T-helper 2 cell treated with Interferon-gamma antibody and Interleukin-4, amounts not matched to agents 5 μg/mL and 100 μg/mL, for 36 hours (primary cell): ENCODE measurements at places on chromosomes 6 and 20.
A peak's percentile ranks its signal among the peaks of the same experiment; 100 is the strongest.

GRCh38 chr6:3235486-3235885 is 8.0 kb upstream of the TUBB2B start:
- DNase-seq, result no peak

- no peak for DNase-seq
These were observed 21.0 kb upstream of the IFNGR1 start for GRCh38 chr6:137240168-137240567.

GRCh38 chr6:129273161-129273560 is 390.2 kb downstream of the LAMA2 start:
- no peak for DNase-seq

DNA sequence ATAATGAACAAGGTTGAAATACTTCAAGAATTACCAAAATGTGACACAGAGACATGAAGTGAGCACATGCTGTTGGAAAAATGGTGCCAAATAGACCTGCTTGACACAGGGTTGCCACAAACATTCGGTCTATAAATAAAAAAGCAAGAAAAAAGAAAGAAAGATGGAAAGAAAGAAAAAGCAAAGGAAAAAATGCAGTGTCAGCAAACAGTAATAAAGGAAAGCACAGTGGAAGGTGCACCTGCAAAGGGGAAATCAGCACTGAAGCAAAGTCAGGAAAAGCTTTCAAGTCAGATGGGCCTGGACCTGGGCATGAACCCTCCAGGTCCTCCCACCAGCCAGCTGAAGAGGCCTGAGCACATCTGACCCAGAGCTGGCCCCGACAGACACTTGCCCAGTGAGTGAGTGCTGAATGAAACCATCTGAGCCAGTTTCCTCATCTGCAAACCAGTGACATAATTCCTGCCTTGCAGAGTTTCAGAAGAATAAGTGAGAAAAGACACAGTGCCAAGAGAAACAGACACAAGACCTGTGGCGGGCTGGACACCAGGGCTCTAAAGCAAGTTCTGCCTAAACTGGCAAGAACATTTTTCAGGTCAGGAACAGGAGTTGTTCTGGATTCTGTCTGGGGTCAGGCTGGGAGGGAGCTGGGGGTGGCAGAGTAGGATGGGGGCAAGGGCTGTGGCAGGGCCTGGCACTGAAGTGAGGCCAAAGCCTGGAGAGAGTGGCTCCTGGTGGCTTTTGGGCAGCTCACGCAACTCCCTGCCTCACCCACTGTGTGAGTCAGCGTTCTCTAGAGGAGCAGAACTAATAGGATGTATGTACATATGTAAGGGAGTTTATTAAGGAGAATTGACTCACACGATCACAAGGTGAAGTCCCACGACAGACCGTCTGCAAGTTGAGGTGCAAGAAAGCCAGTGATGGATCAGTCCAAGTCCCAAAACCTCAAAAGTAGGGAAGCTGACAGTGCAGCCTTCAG is 23.9 kb upstream of the MICB start:
- no peak for DNase-seq

- no peak for DNase-seq
These were observed 2.9 kb downstream of the C6orf141 start for GRCh38 chr6:49553384-49553783.

DNA sequence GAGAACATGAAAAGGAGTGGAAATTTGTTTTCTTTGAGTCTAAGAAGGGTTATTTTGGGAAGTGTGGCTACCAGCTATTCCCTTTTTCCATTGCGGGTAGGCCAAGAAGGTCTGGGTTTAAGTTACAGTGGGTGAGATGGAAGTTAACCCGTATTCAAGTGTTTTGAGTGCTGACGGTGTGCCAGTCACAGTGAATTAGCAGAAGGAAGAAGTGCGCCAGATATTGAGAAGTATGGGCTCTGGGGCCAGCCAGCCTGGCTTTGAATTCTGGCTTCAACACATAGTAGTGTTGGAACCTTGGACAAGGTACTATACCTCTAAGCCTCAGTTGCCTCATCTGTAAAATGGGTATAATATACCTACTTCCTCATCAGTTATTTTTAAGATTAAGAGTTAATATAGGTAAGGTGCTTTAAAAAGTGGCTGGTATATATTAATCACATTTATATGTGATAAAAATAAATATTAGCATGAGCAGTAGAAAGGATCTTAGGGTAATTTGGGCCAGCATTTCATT is 16.3 kb downstream of the ZNF76 start:
- no peak for DNase-seq

DNA sequence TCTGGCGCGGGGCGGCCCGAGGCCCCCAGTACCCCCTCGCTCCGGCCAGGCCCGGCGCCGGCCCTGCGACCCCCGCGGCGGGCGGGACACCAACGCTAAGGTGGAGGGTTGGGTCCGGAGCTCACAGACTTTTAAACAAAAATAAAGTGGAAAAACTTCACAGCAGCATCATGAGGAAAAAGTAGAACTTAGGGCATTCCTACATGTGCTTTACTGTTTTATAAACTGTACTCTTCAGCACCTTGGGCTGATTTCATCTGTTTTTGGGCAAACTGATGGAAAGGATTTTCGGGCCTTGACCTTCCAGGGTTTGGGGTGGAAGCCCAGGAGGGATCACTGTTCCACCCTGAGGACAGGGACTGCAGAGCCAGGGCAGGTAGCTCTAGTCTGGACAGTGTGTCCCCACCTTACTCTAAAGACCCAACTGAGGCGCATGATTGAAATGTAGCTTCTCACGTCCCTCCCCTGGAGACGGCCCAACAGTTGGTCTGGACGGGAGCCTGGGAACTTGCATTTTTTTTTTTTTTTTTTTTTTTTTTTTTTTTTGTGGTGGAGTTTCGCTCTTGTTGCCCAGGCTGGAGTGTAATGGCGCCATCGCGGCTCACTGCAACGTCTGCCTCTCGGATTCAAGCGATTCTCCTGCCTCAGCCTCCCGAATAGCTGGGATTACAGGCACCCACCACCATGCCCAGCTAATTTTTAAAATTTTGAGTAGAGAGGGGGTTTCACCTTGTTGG is 740 bp downstream of the NELFCD start:
- no peak for DNase-seq

DNA sequence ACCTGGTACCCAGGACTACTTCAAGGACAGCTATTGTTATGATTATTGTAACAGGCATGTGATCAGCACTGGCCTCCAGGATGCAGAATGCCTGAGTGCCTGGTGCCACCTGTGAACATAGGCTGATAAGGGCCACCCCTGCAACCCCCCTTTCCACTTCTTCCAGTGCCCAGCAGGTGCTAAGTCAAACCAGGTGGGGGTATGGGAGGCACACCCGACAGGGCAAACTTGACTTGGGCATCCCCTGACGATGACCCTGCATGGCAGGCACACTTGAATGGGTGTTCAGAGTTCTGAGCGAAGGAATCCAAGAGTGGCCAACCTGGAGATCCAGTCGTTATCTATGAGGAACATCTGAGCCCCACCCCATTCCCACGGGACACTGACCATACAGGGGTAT is 3.4 kb downstream of the ADA start:
- DNase-seq, result no peak

- peak; percentile 24 for DNase-seq
These were observed 792 bp upstream of the MICA start for GRCh38 chr6:31402324-31403282.

GRCh38 chr6:37516076-37516919 is 16.6 kb upstream of the CCDC167 start:
- peak; percentile 82 for DNase-seq

GRCh38 chr20:17444091-17444490 is 87.1 kb downstream of the BFSP1 start:
- DNase-seq, result no peak

GRCh38 chr20:51091406-51092195 is 68.7 kb upstream of the KCNG1 start:
- DNase-seq, result no peak

GRCh38 chr6:166667796-166668610 is 41.0 kb upstream of the RPS6KA2 start:
- DNase-seq, result no peak

- no peak for DNase-seq
These were observed 52.2 kb downstream of the GOPC start for GRCh38 chr6:117550078-117550600.

GRCh38 chr6:147268254-147268653 is 64.0 kb downstream of the STXBP5 start:
- DNase-seq, result no peak

GRCh38 chr6:133456439-133456838 is 215.3 kb downstream of the EYA4 start:
- no peak for DNase-seq

GRCh38 chr20:18276821-18277220 is 11.5 kb upstream of the ZNF133 start:
- DNase-seq, result peak; percentile 69

- no peak for DNase-seq
These were observed 18.5 kb upstream of the UBR2 start for GRCh38 chr6:42545226-42545773.

DNA sequence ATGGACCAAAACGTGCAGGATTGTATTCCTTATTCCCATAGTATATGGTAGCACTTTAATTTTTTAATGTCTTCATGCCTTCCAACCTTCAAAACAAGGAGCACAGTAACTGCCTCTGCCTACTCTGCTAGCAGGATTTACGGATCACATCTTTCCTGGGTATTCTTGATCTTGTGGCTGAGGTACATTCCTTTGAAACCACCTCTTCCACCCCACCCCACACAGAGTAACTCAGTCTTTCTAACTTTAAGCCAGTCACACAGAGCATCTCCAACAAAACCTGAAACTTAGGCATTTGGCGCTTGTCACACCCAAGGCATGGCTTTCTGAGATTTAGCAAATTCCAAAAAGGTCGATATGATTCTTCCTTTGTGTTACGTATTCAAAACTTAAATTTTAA is 2.3 kb upstream of the ID4 start:
- DNase-seq, result no peak

- no peak for DNase-seq
These were observed 42.3 kb downstream of the SLC35D3 start for GRCh38 chr6:136964398-136964797.

DNA sequence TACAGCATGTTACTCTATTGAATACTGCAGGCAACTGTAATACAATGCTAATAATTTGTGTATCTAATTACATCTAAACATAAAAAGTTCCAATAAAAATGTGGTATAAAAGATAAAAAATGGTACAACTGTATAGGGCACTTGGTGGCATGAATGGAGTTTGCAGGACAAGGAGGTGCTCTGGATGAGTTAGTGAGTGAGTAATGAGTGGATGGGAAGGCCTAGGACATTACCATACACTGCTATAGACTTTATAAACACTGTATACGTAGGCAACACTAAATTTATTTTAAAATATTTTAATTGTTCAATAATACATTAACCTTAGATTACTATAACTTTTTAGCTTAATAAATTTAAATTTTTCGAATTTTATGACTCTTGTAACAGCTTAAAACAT is 579.6 kb upstream of the MAN1A1 start:
- no peak for DNase-seq

- no peak for DNase-seq
These were observed 306.4 kb downstream of the CDKAL1 start for GRCh38 chr6:20840675-20841074.

DNA sequence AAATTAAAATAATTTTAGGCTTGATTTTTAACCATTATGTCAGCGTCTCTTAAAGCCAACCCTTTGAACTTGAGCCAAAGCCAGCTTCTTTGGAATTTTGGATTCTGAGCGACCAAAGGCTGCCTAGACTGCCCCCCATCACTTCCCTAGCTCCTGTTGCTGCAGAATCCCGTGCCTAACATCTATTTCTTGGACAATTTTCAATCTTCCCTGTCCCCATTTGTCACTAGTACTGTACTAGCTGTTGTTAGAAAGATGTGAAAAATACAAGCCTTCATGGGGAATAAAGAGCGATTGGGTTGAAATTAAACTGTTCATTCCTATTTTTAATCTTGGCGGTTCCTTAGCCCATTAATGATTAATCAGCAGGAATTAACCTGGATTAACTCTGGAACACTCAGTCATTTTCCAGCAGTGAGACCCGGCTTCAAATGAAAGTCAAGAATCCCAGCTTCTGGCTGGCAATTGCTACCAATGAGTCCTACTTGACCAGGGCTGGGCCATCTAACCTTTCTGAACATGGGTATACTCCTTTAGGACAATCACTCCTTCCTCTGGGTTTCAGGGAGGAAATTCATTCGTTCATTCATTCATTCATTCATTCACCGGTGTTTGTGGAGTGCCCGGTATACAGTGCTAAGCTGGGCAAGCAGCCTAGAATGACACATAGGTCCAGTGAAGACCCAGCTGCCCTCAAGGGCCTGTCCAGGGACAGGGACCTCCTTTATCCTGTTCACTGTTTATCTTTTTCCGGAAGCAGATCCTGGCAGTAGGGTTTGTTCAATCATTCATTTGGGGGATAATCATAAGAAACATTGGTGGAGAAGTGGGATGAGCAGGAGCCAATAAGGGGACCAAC is 1.4 kb upstream of the RRBP1 start:
- no peak for DNase-seq

DNA sequence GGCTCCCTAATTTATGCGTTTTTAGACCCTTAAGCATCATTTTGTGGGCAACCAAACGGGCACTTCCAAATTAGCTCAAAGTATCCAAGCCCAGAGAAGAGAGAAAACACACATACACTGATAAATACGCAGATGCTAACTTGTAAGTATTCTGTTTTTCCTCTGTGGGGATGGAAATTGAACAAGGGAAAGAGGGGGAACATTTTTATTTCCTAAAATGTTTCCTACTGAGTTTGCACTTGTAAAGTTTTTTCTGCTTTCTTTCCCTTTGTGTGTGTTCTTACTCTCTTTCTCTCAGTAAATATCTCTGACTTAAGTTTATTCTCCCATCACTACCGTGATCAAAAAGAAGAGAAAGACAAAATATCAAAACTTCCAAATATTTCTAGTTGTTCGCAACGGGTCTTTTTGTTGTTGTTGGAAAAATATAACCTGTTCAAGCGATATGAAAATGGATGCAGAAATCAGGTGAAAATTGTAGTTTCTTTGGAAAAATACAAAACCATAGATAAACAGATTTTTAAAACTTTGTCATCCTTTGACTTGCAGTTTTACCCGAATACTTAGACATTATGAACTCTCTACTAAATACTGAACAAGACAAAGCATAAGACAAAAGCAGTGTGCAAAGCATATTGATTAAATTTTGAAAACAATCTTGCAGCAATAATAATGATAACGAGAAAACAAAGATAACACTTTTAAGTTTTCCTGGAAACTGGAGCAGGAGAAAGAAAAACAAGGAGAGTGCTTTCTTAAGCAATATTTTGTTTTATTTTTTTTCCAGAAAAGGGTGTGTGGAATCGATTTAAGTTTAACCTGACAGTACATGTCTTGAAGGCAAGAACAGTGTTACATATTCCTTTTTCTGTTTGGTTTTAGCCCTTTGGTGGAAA is 1.0 kb upstream of the NKX2-4 start:
- DNase-seq, result no peak

DNA sequence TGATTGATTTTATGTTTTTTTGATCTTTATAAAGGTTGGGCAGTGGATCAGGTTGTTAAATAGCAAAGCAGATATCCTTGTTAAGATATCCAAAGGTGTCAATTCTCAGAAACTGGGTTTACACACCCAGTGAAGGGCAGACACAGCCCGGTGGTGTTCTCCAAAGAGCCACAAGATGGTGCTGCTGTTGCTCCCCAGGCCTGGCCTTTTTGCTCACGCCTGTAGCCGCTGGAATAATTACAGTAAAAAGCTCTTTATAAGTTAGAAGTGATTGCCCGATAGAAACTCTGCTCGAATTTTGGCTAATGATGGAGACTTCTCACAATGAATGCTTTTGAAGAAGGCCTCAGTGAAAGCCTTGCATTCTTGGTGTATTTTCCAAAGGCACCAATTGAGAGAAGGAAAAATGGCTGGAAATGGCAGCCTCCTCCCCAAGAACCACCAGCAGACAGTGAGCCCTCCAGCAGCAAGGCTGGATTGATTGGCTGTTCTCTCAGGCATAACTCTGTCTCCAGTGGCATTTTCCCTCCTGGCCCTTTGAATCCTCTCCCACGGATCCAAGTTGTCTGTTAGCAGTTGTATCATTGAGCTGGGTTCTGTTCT is 120.5 kb upstream of the CHD6 start:
- no peak for DNase-seq

GRCh38 chr20:48889140-48889790 is 32.2 kb upstream of the ARFGEF2 start:
- DNase-seq, result no peak
